Dorsolateral prefrontal cortex (tissue), 122 donors: ENCODE measurements at places on chromosomes 1 and 21. TPM values are rescaled to one million over a fixed set of nuclear protein-coding genes. Genes with fewer than 3 reads are reported as not detected.

The OR10J1 gene
- not detected for total RNA-seq

The AGO4 gene
- total RNA-seq: 21.7 TPM

The C8A gene
- total RNA-seq: not detected

The CHAF1B gene
- 5.1 TPM for total RNA-seq

The DNASE2B gene
- total RNA-seq: 1.0 TPM
